Activated CD8-positive, alpha-beta memory T cell treated with anti-CD3 and anti-CD28 coated beads, Interleukin-2, amount 10 ng/mL, durations not matched to agents 7 days and 5 days (primary cell): ENCODE measurements at places on chromosomes 16 and 17. TPM values are rescaled to one million over a fixed set of nuclear protein-coding genes. Genes with fewer than 3 reads are reported as not detected.

Gene TNFRSF17
- total RNA-seq: not detected

DNA sequence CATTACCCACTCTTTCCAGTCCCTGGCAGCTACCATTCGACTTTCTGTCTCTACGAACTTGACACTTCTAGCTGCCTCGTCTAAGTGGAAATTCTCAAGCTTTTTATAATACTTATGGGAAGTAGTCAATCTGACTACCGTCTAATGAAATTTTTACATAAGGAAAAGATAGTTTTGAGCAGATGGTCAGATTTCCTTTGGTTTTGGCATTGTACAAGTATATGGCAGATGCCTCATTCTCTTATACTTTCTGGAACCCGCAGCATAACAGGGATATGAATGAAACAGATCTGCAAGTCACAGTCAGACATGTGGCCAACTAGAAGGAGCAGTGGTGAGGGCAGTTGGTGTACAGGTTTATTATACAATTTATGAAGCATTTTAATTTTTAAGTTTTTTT, 146.0 kb downstream of the PITPNC1 start:
- H3K4me3 ChIP-seq: no peak overlapping the region
- H3K4me1 ChIP-seq: peaks cover 22% of the 10 kb centered on the region
- DNase-seq: no peak
- peaks cover 5% of the 10 kb centered on the region for H3K36me3 ChIP-seq

Gene GAST
- not detected for total RNA-seq

Gene ABCA10
- total RNA-seq: 0.82 TPM

DNA sequence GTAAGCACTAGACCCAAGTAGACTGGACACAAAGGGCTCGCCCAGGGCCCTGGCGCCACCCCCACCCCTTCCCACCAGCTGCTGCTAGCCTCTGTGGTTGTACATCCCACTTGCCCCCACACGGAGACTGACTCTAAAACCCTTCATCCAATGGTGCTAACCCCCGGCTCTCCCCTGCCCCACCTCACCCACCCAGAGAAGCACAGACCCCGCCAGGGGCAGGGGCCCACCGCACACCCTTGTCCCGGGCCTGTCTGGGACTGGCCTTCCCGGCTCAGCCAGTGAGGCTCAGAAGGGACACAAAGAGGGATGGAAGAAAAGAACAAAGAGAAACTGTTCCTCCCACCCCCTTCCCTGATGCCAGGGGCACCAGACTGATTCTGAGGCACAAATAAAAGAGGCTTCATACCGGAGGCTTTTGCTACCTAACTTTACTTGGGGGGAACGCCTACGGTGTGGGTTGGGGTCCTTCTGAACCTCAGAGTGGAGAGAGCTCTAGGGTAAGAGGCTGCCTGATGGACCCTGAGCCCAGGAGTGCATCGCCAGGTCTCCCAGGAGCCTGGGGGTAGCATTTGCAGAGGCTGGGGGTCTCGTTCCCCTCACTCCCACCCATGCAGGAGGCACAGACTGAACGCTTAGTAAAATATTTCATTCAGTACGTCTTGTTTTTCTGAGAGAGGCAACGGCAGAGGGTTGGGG, 8.2 kb downstream of the CORO6 start:
- peaks cover 44% of the 10 kb centered on the region for H3K4me1 ChIP-seq
- H3K27me3 ChIP-seq: peaks cover 3% of the 10 kb centered on the region
- H3K36me3 ChIP-seq: no peaks in the 10 kb centered on the region
- peak overlapping the region; percentile 95 for H3K27ac ChIP-seq
- DNase-seq: no peak

Gene PRRT2
- 1.1 TPM for total RNA-seq

Gene CES1
- total RNA-seq: 0.49 TPM

Gene HSD17B1
- 0.70 TPM for total RNA-seq

Gene IL32
- total RNA-seq: 3,468 TPM

Gene PTX4
- not detected for total RNA-seq

DNA sequence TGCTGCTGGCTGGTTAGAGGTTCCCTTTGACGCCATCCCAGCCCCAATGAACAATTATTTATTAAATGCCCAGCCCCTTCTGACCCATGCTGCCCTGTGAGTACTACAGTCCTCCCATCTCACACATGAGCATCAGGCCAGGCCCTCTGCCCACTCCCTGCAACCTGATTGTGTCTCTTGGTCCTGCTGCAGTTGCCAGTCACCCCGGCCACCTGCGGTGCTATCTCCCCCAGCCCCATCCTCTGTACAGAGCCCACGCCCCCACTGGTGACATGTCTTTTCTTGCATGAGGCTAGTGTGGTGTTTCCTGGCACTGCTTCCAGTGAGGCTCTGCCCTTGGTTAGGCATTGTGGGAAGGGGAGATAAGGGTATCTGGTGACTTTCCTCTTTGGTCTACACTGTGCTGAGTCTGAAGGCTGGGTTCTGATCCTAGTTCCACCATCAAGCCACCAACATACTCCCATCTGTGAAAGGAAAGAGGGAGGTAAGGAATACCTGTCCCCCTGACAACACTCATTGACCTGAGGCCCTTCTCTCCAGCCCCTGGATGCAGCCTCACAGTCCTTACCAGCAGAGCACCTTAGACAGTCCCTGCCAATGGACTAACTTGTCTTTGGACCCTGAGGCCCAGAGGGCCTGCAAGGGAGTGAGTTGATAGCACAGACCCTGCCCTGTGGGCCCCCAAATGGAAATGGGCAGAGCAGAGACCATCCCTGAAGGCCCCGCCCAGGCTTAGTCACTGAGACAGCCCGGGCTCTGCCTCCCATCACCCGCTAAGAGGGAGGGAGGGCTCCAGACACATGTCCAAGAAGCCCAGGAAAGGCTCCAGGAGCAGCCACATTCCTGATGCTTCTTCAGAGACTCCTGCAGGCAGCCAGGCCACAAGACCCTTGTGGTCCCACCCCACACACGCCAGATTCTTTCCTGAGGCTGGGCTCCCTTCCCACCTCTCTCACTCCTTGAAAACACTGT, 11.3 kb downstream of the CX3CL1 start:
- H3K27ac ChIP-seq: no peak overlapping the region
- H3K27me3 ChIP-seq: no peaks in the 10 kb centered on the region
- DNase-seq: no peak
- peaks cover 14% of the 10 kb centered on the region for H3K4me1 ChIP-seq

Gene CETP
- not detected for total RNA-seq

Gene KCNG4
- not detected for total RNA-seq

GRCh38 chr17:49817993-49818392, 29.5 kb downstream of the KAT7 start:
- DNase-seq: peak; percentile 78
- H3K27ac ChIP-seq: peak overlapping the region; percentile 87
- peak overlapping the region; percentile 17 for H3K4me3 ChIP-seq
